ENCODE measurements at places on chromosomes 7 and 10. TPM values are rescaled to one million over a fixed set of nuclear protein-coding genes. Genes with fewer than 3 reads are reported as not detected.

The MTURN gene
- 1.1 TPM for total RNA-seq

The MRPS16 gene
- total RNA-seq: 109 TPM

The MYL10 gene
- total RNA-seq: not detected

The HEPACAM2 gene
- total RNA-seq: not detected

The NRCAM gene
- not detected for total RNA-seq

The IGFBP1 gene
- total RNA-seq: not detected

The PTPN20 gene
- 0.20 TPM for total RNA-seq

The PHF14 gene
- total RNA-seq: 32.5 TPM

The FBXL13 gene
- 0.29 TPM for total RNA-seq

The CNTNAP2 gene
- total RNA-seq: not detected

The STOX1 gene
- 0.37 TPM for total RNA-seq

The SHTN1 gene
- total RNA-seq: 0.10 TPM

The OGDH gene
- 136 TPM for total RNA-seq

The UNCX gene
- not detected for total RNA-seq

The AEBP1 gene
- 6.1 TPM for total RNA-seq

The CALU gene
- total RNA-seq: 42.4 TPM

The OR9A2 gene
- not detected for total RNA-seq

The OR13A1 gene
- total RNA-seq: not detected

The CALHM3 gene
- not detected for total RNA-seq

The SLC39A12 gene
- total RNA-seq: not detected

The PON1 gene
- not detected for total RNA-seq

The SFRP5 gene
- not detected for total RNA-seq

The PILRB gene
- total RNA-seq: 82.4 TPM

The PIP gene
- total RNA-seq: not detected

The PCDH15 gene
- not detected for total RNA-seq

The PON3 gene
- total RNA-seq: not detected

The ITGB8 gene
- not detected for total RNA-seq

The CPN1 gene
- total RNA-seq: not detected

The SEC31B gene
- total RNA-seq: 267 TPM

The CRYGN gene
- total RNA-seq: not detected

The IL6 gene
- 1.2 TPM for total RNA-seq

The EBLN1 gene
- total RNA-seq: not detected

The ANLN gene
- 57.5 TPM for total RNA-seq

The KCP gene
- total RNA-seq: 0.20 TPM

The TRPV5 gene
- total RNA-seq: 0.10 TPM

The GIMAP6 gene
- 170 TPM for total RNA-seq

The CDHR3 gene
- 3.1 TPM for total RNA-seq

The HMX2 gene
- total RNA-seq: not detected

The FAM13C gene
- not detected for total RNA-seq

The SLC26A3 gene
- total RNA-seq: not detected

The PKD1L1 gene
- total RNA-seq: 0.07 TPM

The ACSM6 gene
- not detected for total RNA-seq

The MMP21 gene
- 0.24 TPM for total RNA-seq

The CYP26C1 gene
- not detected for total RNA-seq

The PILRA gene
- total RNA-seq: 11.8 TPM
